ENCODE measurements at places on chromosomes 4 and X. TPM values are rescaled to one million over a fixed set of nuclear protein-coding genes. Genes with fewer than 3 reads are reported as not detected.

BGN gene
- 10.1 TPM for total RNA-seq

TMEM156 gene
- total RNA-seq, result 0.26 TPM

GRCh38 chrX:115561605-115562479 lies 868 bp downstream of the PLS3 start:
- DNase-seq, result peak; percentile 55

- peak; percentile 60 for DNase-seq
These were observed at the start of gene PDLIM3 for GRCh38 chr4:185534866-185535611. PDLIM3 (minus strand) TSS chr4:185535507; CDS start chr4:185535434, 73 bp downstream.

GRCh38 chr4:2073808-2074481 lies 14.8 kb downstream of the NAT8L start:
- DNase-seq, result no peak

Data from fibroblast of lung (primary cell).